ENCODE measurements at places on chromosomes 7 and 10. TPM values are rescaled to one million over a fixed set of nuclear protein-coding genes. Genes with fewer than 3 reads are reported as not detected.

AGBL3 gene
- total RNA-seq = 1.8 TPM

DNA sequence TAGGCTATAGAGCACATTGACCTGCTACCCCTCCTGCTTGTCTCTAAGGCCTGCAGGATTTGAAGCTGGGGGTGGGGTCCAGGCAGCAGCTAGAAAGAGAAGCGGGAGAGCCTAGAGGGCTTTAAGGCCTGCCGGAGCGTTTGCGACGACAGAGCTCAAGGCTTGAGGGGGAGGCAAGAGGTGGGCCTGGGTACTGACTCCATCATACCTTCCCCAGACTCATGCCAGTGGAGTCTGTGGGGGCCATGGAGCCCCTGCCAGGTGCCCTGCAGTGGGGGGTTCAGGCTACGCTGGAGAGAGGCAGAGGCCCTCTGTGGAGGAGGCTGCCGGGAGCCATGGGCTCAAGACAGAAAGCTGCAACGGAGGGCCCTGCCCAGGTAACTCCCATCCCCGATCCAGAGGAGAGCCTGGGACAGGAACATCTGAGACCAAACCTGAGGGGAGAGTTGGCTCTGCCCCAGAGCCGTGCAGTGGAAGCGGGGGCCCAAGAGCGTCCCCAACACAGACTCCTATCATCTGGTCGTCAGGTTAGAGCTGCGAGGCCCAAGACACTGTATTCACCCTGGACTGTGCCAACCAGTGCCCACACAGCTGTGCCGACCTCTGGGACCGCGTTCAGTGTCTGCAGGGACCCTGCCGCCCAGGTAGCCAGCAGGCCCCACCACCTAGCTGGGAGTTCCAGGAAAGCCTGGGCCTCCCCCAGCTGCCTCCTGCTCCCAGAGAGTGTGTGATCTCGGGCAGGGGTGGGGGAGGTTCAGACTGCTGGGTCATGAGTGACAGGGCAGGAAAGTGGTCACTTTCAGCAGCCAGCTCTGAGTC, 13.2 kb upstream of the ZNF862 start:
- DNase-seq = peak; percentile 32

DYDC1 gene
- not detected for total RNA-seq

GRID2IP gene
- total RNA-seq = 0.20 TPM

GRCh38 chr10:91598211-91598977, 34.5 kb downstream of the PPP1R3C start:
- no peak for DNase-seq

DNA sequence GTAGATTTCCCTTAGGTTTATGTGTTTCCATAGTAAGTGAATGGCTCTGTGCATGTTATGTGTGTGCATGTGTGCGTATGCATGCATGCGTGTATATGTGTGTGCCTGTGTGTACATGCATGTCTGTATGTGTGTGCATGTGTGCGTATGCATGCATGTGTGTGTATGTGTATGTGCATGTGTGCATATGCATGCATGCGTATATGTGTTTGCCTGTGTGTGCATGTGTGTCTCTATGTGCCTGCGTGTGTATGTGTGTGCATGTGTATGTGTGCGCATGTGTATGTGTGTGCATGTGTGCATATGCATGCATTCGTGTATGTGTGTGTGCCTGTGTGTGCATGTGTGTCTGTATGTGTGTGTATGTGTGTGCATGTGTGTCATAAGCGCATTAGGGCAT, 98.8 kb upstream of the AGBL3 start:
- no peak for DNase-seq

- no peak for DNase-seq
These were observed 784.7 kb upstream of the AUTS2 start for GRCh38 chr7:68813551-68814080.

H2AZ2 gene
- 228 TPM for total RNA-seq

PCDH15 gene
- 3.1 TPM for total RNA-seq

DNA sequence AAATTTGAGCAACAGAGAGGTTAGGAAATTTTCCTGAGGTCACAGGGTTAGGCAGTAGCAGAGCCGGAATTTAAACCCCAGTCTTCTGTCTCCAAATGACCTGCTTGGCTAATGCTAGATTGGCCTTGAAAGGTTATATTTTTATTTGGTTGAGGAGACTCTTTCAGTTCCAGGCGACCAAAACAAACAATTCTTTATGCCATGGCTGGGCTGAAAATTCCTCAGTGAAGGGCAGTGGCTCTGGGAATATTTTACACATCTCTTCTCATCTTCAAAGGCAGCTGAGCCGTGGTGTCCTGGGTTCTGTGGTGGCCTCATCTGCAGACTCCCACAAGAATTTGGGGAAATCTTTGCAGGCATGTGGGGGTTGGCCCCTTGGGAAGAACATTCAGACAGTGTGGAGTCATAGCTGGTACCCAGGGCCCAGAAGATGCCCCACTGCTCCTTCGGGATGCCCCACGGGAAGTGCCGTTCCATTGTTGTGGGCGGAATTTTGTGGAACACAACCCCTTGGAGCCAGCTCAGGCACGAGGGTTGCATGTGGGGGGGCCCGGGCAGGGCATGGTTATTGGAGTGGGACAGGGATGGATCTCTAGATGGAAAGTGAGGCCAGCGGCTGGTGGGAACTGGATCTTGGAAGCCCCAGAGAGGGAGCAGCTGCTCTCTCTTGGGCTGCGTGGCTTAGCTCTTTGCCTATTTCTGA, 33.2 kb downstream of the RPS24 start:
- DNase-seq = no peak

- no peak for DNase-seq
These were observed 113.0 kb downstream of the PDE1C start for GRCh38 chr7:31957090-31957720.

GAD2 gene
- total RNA-seq = not detected

- DNase-seq = no peak
These were observed 250.4 kb upstream of the CACNA2D1 start for GRCh38 chr7:82694022-82694421.

DNA sequence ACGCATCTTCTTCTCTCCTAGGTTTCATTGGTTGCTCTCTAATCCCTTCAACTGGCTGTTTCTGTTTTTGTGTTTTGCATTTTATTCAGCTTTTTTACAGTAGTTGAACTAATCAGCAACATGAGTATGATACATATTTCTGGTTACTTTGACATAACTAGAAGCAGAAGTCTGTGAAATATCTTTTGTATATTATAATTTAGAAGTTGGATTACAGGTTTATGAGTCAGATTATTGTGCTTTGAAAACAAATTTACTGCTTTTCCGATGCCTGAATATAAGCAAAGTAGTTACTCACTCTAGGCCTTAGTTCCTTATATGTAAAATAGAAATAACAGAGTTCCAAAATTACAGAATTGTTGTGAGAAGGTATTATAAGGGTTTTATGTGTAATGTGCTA, 96.2 kb upstream of the MEOX2 start:
- no peak for DNase-seq

- DNase-seq = no peak
These were observed 9.5 kb downstream of the LMOD2 start for GRCh38 chr7:123665157-123665556.

Measured in right cardiac atrium (tissue), 5 donors.